ENCODE measurements at places on chromosomes 13 and 19.

GRCh38 chr13:59771272-59771671 lies 392.5 kb downstream of the DIAPH3 start:
- no peak for DNase-seq

GRCh38 chr13:94632226-94632980 lies 30.7 kb downstream of the GPR180 start:
- DNase-seq: no peak

GRCh38 chr19:2887391-2887914 lies 13.3 kb upstream of the ZNF57 start:
- peak; percentile 57 for DNase-seq

DNA sequence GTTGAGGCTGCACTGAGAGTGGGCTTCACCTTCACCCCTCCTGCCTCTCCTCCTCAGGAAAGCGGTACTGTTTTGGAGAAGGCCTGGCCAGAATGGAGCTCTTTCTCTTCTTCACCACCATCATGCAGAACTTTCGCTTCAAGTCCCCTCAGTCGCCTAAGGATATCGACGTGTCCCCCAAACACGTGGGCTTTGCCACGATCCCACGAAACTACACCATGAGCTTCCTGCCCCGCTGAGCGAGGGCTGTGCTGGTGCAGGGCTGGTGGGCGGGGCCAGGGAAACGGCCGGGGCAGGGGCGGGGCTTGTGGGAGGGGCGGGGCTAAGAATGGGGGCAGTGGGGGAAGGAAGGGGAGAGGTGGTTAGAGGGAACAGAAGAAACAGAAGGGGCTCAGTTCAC lies 7.5 kb downstream of the CYP2A13 start:
- DNase-seq: no peak

- DNase-seq: no peak
Observed at GRCh38 chr13:55705526-55705925, 1435.2 kb upstream of the PRR20A start.

GRCh38 chr19:35141837-35142605 lies 1.0 kb upstream of the FXYD7 start:
- no peak for DNase-seq

- no peak for DNase-seq
Observed at GRCh38 chr13:103140001-103140671, 73.9 kb upstream of the SLC10A2 start.

- no peak for DNase-seq
Observed at GRCh38 chr13:74597526-74597925, 463.3 kb upstream of the KLF12 start.

GRCh38 chr19:17579661-17580244 lies 24.3 kb downstream of the COLGALT1 start:
- peak; percentile 15 for DNase-seq

- no peak for DNase-seq
Observed at GRCh38 chr19:17159466-17160393, 55.4 kb upstream of the USE1 start.

DNA sequence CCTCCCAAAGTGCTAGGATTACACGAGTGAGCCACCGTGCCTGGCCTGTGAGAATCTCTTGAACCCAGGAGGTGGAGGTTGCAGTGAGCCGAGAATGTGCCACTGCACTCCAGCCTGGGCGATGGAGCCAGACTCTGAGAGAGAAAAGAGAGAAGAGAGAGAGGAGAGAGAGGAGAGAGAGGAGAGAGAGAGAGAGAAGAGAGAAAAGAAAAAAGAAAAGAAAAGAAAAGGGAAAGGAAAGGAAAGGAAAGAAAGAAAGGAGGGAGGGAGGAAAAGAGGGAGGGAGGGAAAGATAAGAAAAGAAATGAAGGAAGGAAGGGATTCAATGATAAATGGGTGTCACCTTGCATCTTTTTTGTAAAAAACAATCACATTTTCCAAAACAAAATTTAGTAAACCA lies 23.0 kb upstream of the PSPC1 start:
- DNase-seq: no peak

- DNase-seq: no peak
Observed at GRCh38 chr13:33401238-33401637, 115.7 kb upstream of the STARD13 start.

DNA sequence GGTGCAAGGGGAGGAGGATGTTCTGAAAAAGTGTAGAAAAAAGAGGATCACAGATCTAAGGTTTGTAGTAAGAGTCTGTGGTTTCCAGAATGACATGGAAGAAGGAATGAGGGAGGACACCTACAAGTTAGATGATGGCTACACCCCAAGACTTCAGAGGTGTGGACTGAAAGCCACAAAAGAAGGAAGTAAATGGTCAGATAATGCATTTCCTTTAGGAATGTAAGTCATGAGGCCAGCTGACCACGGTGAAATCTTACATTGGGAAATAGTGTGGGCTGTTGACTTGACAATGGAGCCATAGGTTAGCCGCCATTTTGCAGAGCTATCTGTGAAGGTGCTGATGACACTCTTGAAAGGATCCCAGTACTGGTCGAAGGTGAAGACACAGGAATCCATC lies 25.3 kb upstream of the FBXO27 start:
- no peak for DNase-seq

DNA sequence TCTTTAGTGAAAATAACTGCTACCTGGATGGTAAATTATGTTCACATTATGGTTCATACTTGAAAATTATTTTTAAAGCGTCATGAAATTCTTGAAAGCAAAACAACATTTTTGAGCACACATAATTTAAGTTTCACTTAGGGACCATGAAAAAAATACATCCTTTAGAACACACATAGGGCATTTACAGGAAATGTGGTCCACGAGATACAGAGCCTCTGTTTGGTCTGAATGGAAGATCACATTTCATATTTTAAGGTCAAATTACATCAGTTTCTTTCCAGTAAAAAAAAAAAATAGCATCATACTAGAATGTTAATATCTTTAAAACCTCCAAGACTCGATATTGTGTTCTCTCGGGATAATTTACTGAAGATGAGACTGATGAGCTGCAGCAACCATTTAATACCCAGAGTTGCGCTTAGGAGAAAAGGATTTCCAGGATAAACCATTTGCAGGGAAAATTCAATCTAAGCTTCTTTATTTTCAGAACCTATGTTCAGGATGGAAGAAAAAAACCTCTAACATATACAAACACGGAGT lies 720.7 kb downstream of the DIAPH3 start:
- no peak for DNase-seq

GRCh38 chr19:4060621-4061177 lies 6.0 kb downstream of the ZBTB7A start:
- DNase-seq: no peak

GRCh38 chr19:4379383-4380253 lies 20.7 kb downstream of the SH3GL1 start:
- peak; percentile 28 for DNase-seq

DNA sequence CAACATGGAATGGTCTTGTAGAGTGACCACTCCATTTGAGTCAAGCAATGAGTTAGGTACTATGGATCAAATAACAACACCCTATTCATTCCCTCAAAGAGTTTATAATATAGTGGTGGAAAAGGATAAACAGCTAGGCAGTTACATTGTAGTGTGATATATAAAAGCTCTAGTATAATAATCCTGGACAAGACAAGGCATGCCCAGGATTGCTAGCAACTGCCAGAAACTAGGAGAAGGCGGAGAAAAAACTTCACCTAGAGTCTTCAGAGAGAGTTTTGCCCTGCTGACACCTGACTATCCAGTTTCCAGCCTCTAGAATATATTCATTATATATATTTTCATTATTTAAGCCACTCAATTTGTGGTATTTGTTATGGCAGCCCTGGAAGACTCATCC lies 530.6 kb downstream of the KLF12 start:
- no peak for DNase-seq

GRCh38 chr19:33159149-33159548 lies 27.2 kb downstream of the WDR88 start:
- no peak for DNase-seq

DNA sequence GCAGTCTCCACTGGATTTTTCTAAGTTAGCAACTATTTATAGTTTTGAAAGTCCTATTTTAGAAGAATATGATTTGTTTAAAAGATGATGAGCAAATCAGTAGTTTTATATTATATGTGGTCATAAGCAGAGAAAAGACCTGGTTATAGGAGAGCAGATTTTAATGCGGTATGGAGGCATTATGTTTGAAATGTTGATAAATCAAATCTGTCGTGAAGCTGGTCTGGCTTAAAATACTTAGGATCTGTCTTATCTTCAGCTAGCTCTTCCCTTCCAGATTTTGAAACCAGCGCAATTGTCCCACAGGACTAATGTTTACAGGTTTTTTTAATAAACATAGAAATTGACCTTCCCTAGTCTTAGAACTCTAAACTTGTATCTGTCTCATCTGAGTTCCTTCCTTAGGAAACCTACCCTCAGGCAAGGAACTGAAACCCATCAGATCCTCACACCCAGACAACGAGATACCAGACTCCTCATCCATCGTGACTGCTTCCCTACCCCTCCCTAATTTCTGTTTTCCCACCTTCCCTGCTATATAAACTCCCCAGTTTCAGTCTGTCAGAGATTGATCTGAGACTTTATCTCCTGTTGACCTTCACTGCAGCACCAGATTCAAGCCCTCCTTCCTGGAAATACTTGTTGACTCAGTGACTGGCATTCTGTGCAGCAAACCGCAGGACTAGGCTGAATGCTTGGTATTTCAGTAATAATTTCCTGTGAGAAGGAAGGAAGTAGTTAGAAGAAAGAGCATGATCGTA lies 37.8 kb upstream of the CXCL17 start:
- DNase-seq: peak; percentile 33

- DNase-seq: no peak
Observed at GRCh38 chr19:7450243-7451223, 38.3 kb downstream of the PEX11G start.

- no peak for DNase-seq
Observed at GRCh38 chr13:113539822-113540221, 44.7 kb upstream of the TFDP1 start.

GRCh38 chr13:40261336-40261735 lies 405.1 kb downstream of the FOXO1 start:
- DNase-seq: no peak

DNA sequence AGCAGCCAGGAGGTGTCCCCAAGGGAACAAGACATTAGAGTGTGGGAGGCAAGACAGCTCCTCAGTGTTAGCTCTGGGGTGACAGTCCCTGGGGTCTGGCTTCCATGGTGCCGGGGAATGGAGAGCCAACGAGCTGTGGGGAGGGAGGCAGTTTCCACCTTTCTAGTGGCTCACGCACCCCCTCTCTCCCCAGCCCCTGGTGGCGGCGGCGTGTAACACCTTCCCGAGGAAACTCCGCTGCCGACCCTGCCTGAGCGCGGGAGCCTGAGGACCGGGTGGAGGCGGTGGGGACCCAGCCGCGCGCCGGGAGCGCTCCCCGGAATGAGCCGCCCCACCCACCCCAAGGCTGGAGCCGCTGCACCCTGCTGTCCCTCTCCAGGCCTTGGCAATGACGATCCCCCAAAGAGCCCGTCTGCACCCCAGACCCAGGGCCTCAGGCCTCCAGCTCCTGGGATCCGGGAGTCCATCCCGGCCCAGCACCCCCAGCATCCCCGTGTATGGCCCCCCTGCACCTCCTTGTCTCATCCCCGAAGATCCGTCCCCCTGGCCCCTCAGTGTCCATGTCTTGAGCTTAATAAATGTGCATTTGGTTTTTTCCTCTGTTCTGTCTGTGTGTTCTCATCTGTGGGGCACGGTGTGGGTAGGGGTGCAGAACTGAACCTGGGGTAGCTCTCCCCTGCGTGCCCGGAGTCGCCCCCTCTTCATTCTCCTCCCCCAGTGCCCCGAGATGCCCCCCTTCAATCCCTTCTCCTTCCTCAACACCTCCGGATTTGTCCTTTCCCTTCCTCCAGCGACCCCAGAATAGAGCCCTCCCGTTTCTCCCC lies 622 bp upstream of the FXYD5 start:
- DNase-seq: peak; percentile 80

DNA sequence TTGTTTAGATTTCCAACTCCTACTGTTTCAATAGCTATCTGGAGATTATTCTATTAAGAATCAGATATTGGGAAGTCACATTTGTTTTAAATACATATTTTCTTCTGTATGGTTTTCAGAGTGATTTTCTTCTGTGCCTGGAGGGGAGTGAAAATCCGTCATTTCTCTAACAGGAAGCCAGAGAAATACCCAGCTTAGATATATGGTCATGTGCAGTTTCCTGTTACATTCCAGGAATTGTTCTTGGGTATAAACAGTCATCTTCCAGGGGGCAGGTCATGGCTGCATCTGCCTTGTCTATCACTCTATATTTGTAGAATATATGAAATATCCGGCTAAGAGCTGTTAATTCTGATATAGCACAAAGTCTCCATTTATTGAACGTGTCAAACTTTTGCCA lies 77.5 kb upstream of the MIR17HG start:
- DNase-seq: no peak

DNA sequence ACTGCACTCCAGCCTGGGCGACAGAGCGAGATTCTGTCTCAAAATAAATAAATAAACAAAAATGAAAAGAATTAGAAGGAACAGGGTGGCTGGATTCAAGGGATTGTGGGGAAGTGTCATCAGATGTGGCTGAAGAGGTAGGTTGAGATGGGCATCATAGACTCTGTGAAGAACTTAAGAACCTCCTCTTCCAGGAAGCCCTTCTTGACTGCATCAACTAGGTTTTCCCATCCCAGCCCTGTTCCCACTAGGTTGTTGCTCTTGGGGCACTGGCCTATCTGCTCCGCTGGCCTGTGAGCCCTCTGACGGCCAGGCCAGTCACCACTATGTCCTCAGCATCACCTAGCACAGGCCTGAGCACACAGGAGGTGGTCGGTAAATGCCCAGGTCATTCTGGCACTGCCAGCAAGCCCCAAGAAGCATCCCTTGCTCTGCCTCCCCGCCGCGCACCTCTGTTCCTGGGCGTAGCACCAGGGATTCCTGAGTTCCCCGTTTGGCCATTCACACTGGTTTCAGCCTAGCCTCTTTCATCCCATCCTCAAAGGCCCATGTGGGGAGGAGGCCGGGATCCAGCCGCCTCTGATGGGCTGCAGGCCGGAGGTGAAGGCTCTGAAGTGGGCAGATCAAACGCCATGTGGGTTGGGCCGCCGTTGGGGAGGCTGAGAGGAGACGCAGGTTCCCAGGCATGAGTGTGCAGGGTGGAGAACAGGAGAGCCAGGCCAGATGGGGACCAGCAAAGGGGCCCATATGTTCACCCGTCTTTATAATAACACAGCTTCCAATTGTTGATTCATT lies 27.6 kb upstream of the SLC1A5 start:
- DNase-seq: no peak

DNA sequence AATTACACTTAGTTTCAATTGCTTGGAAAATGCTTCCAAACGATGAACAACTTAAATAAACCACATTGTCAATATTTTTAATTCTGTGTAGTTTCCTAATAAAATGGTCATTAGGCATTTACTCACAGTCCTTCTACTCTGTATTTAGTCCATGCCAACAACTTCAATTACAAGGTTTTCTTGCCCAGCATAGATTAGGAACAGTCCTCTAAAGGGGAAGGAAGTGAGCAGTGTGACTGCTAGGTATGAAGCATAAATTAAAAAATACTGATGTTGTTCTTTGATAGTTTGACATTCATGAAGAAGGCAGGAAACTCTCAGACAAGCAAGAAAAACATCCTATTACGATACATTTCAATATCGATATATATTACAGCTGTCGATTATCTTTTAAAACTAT lies 716.0 kb upstream of the PCDH9 start:
- no peak for DNase-seq

DNA sequence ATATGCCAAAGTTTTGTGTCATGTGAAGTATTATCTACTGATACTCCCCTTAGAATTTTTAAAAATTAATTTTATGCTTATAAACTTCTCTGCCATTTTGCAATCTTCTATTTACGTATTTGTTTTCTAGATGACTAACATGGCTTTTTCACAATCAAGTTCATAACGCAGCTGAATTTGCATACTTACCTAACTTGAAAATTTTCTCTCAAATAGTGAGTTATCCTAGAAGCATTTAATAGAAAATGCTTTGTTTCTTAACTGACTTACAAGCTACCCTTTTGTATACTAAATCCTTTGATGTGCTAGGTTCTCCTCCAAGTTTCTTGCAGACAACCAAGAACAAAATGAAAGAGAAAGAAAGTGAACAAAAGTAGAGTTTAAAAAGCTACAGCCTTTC lies 683.5 kb downstream of the LIG4 start:
- DNase-seq: no peak

Measured in CD4-positive, alpha-beta T cell treated with Interleukin-21 for 1 hour (primary cell).